CD8-positive, alpha-beta memory T cell (primary cell): ENCODE measurements at places on chromosomes 6 and 20.

GRCh38 chr20:16412906-16413305 is 160.3 kb downstream of the KIF16B start:
- no peak for DNase-seq

DNA sequence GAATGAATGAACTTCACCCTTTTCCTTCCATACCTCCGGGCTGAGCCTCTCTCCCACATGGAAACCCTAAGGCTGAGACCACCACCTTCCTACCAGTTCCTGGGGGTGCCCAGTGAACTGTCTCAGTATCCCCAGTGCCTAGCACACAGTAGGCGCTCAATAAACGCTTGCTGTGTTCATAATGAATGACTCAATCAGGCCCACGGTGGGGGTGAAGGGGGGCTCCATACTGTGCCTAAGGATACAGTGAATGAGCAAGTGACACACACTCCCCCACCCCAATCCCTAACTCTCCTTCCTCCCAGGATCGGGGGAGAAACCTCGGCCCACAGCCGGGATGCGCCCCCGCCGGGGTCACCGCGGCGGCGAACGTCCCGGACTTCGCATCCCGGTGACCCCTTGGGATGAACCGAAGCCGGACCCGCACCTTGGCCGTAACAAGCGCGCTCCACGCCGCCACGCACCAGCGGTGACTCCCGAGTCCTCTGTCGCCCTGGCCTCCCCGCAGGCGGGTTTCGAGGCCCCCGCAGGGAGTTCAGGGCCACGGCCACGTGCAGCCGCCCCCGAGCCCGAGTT is 592 bp downstream of the KCNG1 start:
- no peak for DNase-seq

- DNase-seq, result peak; percentile 73
These were observed 23.0 kb upstream of the GTSF1L start for GRCh38 chr20:43749734-43750294.

GRCh38 chr6:90604546-90604945 is 17.7 kb upstream of the MAP3K7 start:
- no peak for DNase-seq

DNA sequence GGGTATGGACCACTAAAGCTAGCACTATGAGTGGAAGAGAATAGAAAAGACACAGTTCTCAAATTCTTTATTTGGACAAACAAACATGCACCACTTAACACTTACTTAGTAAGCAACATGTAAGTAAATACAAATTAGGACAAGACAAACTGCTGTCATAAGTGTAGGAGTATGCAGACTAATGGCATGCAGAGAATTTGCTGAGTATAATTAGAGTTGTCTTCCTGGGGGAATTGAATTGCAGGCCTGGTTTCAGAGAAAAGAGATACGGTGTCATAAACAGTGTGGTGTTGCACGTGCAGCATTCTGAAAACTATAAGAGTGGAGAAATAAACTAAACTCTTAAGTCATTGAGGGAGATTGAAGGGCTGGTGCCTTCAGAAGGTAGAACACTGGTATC is 125.2 kb upstream of the EYA4 start:
- DNase-seq, result no peak

- DNase-seq, result no peak
These were observed 203.0 kb downstream of the KCNQ5 start for GRCh38 chr6:72824833-72825232.

DNA sequence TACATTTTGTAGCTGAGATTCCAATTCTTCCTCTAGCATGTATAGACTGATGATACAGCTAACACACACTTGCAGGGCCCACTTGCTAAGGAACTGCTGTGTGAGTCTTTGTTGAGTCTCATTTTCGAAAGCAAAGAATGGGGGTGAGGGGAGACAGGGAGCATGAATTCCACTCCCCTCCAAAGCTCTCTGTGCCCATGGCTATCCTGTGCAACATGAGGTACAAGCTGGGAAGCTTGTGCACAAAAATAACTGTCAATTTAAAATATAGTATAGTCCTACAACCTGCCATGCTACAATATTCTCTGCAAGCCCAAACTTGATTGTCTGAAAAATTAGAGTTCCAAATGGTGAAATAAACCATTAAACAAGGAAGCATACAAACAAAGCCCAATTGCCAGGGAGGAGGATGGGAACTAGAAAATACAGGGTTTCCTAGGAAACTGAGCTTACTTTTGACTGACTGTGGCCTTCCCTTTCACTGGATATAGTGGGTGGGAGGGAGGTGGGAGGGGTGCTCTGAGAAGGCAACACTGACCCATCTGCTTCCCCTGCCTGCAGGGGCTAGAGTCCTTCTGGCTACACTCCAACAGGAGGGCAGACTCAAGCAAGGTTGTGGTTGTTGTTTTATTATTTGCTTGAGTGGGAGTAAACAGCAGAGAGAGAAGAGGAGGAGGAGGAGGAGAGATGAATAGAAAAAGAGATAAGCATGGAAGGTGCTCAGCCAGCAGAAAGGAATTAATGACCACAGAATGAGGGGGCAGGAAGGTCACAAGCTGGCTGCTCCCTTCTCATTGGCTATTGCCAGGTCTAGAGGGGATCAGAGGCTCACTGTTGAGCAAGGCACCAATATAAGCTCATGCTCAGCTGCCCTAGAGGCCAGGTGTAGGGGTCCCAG is 84.6 kb downstream of the FYN start:
- no peak for DNase-seq

DNA sequence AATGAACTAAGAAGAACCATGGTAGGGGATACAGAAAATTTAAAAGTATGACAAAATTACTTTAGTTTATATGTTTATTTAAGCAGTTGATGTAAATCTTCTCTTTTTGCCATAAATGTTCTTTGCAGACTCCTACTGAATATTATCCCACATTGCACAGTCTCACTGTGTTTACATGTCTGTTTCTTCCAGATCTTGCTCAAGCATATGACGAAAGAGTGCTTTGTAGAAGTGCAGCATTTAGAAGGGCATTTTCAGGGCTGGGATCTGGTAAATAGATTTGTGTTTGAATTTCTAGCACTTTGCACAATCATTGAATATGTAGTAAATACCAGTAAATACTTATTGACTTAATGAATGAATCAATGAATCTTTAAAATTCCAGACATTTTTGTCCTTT is 152.0 kb upstream of the EPHA7 start:
- no peak for DNase-seq

DNA sequence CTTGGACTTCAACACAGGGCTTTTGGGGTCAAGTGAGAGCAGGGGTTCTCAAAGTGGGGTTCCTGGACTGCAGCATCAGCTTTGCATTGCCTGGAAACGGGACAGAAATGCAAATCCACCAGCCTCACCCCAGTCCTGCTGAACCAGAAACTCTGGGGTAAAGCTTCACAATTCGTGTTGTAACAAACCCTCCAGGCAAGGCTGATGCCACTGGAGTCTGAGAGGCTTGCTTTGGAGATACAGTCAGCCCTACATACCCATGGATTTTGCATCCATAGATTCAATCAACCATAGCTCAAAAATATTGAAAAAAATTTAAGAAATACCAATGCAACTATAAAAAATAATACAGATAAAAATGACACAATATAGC is 160.4 kb upstream of the ECI2 start:
- DNase-seq, result no peak

DNA sequence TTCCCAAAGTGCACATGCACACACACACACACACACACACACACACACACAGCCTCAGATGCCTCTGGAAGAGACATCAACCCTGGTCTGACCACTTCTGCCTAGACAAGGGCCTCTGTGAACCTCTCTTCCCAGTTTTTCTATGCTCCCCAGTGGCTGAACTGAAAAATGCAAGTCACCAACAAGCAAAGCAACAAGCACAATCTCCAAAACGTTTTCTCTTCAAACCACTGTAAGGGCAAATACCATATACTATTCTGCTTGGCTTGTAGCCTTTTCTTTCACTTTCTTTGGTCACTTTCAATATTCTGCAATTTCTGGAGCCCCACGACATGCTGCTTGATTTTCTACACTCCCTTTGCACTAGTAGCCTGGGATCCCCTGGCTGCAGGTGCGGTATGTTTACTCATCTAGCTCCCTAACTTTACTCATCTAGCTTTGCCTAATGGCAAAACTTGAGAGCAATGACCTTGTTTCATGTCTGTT is 121.4 kb upstream of the DST start:
- DNase-seq, result no peak

DNA sequence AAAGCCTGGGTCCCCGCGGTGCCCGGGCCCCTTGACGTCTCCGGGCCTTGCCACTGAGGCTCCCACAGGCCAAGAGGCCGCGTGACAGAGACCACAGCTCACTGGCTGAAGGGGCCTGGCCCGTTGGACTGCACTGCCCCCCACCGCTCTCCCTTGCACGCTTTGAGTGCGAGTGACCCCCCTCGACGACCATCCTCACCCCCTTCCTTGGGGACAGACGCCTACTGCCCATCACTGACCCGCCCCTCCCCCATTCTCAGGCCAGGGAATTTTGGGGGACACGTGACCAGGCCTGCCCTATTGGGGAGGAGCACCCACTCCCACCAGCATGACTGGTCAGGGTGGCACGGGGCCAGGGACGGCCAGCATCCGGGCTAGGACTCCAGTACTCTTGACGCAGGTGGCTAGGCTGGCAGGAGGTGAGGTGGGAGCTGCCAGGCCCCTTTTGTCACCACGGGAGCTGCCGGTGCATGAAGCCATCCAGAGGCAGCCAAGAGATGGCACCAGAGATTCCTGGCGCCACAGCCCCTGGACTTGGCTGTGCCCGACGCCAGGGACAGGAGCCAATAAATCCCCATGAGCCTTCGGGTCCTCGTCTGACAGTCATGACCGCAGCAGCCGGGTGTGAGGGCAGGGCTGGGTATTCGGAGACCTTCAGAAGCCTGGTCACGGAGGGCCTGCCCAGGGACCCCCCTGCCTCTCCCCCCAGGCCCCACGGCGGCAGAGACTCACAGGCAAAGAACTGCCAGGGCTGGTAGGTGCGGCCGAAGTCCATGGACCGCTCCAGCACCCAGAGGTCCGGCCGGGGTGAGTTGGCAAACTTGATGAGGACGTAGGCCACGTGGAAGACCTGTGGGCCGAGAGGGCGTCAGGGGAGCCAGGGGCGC is 14.5 kb downstream of the LAMA5 start:
- no peak for DNase-seq

GRCh38 chr20:15332711-15333160 is 995.3 kb upstream of the FLRT3 start:
- DNase-seq, result no peak

DNA sequence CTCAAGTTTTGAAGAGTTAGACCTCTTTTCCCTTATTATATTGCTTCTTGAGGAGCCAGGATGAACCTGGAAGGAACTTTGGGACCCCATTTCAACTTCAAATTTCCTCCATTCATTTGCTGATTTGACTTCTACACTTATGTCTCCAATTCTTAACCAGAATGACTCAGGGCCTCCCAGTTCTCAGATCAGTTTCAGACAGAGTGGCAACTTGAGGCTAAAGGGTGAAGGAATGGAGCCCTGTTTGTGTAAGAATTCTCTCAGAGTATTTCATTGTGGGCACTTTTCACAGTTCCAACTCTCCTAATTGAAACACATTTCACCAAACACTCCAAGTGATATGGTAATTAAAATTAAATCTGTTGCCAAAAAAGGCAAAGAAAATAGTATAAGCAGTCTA is 109.0 kb upstream of the FLRT3 start:
- no peak for DNase-seq

DNA sequence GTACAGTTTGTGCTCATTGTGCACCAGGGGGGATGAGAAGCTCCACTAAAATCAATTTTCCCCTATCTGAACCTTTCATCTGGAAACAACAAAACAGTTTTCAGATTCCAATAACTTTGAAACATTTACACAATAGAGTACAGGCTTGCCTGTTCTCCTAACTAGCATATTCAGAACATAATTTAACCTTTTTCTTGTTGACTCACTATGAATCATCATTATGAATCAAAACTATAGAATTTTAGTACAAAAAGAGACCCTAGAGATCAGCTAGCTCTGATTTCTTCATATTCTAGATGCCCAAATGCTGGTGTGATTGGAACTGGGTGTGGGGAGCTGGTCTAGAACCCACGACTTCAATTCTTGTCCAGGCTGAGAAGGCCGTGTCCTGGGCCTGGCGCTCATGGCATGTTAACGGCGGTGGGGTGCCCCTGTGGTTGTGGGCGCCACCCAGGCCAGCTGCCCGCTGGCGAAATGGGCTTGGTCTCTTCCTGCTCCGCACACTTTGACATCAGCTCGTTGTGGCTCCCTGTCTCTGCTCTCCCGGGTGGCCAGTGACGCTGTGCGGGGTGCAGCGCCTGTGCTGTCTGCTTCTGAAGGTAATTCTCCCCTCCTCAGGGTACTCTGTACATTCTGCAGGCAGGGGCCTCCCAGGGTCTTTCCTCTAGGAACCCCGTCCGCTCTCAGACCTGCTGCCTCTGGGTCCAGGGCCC is 29.9 kb upstream of the AGPAT4 start:
- DNase-seq, result no peak

DNA sequence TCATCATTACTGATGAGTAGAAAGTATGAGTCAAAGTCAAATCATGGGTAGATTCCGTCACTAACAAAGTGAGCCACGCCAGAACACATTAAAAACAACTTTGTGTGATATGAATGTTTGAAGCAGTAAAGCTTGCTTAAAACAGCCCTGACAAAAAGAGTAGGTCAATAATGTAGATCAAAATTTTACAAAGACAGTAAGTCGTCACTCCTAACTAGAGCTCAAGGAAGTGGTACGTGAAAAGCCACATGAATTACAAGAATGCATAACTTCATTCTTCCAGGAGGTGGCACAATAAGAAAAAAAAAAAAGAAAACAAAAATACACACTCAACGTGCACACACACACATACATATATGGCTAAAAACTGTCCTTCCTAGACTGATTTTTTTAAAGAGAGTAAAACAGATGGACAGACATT is 69.9 kb downstream of the HACE1 start:
- DNase-seq, result no peak

- DNase-seq, result no peak
These were observed 17.2 kb downstream of the UNC5CL start for GRCh38 chr6:41021832-41022231.

DNA sequence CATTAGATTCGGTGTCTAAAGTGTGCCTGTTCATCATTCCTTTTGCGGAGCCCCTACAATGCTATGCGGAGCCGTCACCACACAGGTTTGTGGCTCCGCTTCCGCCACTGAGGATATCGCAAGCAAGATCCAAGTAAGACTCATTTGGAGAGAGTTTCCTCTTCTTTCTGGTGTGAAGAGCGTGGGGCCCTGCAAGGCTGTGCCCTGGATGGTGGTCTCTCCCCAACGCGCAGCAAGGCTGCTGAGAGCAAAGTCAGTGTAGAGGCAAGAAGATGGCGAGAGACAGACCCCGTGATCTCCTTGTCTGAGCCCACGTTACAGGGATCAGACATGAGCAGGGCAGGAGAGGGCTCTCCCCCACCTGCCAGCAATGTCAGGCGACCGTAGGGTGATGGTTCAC is 96.3 kb upstream of the AFDN start:
- DNase-seq, result no peak

- no peak for DNase-seq
These were observed 20.0 kb upstream of the GSTA3 start for GRCh38 chr6:52929321-52930164.

DNA sequence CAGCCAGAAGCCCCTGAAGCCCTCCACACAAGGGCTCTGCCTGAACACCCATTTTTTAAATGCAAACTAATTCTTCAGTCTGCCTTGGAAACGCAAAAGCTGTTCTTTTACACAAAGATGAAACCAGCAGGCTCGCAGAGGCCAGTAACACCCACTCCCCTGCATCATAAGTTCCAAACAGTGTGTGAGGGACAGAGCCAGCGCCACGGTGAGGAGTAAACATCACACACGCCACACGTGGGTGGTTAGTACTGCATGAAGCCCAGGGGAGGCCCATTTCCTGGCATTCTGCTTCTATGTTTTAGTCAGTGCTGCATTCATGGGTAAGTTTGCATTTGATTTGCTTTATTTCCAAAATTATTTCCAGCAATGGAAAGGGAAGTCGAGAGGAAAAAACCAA is 217.7 kb upstream of the RIN2 start:
- no peak for DNase-seq
